Renal cortical epithelial cell (primary cell): ENCODE measurements at places on chromosomes 5 and 9.

- peak; percentile 66 for DNase-seq
These were observed 2.7 kb downstream of the GCNT4 start for GRCh38 chr5:75049456-75050351.

GRCh38 chr5:150489360-150490295, 18.3 kb upstream of the NDST1 start:
- DNase-seq = peak; percentile 25

- DNase-seq = no peak
These were observed 1.4 kb downstream of the PCDHGC5 start for GRCh38 chr5:141490271-141490670.

DNA sequence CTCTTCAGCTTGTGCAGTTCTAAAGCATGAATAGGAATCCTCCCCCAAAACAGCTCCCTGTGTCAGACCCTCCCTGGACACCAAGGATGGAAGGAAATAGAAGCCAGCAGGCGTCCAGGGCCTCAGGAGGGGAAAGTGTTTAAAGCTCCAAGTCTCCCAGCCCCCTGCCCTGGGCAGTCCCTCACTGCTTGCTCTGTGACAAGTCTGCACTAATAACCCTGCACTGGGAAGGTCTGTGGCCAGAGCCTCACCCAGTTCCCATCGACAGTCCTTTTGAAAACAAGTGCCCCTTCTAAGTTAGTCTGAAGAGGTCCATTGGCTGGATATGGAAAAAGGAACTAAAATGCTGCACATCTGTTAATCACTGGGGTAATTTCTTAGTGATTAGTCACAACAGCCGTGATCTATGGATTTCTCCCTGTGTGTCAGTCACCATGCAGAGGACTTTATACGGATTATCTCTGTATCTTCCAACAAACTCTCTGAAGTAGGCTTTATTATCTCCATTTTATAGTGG, 195.3 kb downstream of the FBXL7 start:
- DNase-seq = no peak

DNA sequence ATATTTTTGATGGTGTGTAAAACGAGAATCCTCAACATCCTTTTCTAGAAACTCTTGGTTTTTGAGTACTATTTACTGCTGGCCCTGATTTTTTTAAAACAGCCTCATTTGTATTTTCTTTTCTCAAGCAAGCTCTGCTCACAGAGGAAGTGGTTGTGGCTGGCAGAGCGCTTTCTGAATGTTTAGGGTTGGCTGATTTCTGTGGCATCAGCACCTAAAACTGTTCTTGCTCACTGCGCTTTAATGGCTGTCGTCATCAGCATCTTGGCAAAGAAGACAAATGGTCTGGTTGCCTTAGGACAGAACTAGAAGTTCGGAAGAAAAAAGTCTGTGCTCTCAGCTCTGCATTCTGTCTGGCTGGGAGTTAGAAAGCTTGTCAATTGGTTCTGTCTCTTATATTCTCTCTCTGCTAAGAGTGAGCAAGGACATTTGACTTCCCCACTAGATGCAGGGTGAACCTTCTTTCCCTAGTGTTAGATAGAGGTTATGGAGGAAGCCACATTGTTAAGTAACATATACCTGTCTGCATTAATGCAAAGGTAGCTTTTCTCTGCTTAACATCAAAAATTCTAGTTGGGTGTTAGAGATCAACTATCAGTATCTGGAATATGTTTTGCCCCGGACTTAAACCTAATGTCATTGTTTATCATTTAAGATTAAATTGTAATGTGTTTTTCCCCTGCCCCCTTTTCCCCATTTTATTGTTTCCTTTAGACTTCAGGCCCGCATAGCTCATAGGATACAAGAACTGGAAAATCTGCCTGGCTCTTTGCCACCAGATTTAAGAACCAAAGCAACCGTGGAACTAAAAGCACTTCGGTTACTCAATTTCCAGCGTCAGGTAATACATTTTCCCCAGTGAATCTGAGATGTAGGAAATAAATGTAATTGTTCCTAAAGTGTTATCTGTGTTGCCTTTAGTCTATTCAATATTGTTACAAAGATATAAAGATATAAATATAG, 39.0 kb downstream of the SMARCA2 start:
- peak; percentile 98 for DNase-seq

- no peak for DNase-seq
These were observed 9.2 kb upstream of the FIBCD1 start for GRCh38 chr9:130948266-130948665.

DNA sequence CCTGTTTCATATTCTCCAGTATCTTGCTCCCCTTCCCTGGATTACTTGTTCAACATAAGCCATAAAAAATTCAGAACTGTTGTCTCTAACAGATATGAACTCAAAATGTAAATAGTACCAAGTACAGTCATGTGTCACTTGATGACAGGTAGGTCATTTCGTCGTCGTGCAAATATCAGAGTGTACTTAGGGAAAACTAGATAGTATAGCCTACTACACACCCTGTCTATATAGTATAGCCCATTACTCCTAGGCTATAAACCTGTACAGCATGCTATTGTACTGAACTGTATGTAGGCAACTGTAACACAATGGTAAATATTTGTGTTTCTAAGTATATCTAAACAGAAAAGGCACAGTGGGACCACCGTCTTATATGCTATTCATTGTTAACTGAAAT, 39.1 kb downstream of the SMIM15 start:
- no peak for DNase-seq

DNA sequence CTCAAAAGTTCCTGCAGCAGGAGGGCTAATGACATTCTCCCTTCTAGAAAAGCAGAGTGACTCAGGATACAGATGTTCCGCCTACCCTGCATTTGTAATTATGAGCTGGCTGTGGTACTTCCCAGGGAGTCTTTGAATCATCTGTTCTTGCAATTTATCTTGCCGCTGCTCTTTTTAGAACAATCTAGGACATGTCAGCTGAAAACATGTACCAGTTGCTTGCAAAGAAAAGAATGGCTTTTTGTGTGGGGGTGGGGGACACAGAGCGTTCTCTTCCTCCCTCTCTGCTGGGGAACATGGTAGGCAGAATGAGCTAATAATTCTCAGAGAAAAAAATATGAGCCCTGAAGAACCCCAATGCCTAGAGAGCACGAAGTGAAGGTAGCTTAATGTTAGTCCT, 51.7 kb upstream of the TUT7 start:
- DNase-seq = peak; percentile 95

- DNase-seq = peak; percentile 76
These were observed 60.3 kb upstream of the EPB41L4B start for GRCh38 chr9:109381011-109381729.

- no peak for DNase-seq
These were observed 220.5 kb upstream of the ADRA1B start for GRCh38 chr5:159695741-159696294.

- DNase-seq = no peak
These were observed 101.9 kb downstream of the HTR1A start for GRCh38 chr5:63860379-63860778.

GRCh38 chr9:93676310-93677047, 100.1 kb downstream of the PHF2 start:
- DNase-seq = no peak

DNA sequence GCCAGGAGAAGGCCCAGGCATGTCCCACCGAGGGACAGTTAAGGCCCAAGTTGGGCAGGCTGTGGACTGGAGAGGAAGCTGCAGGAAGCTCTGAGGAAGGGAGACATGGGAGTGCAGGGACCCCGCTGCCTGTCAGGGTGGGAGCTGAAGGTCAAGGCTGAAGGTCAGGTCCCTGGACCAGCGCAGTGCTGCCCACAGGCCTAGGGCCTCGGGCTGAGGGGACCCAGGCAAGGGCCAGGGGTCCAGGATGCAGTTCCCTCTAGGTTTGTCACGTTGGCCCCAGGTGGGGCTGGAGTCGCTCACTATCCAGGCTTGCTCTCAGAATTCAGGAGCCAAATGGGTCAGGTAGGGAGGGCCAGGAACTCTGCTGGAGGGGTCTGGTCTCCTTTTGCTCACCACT, 76.7 kb upstream of the STXBP1 start:
- DNase-seq = no peak

GRCh38 chr5:102638316-102638715, 116.8 kb upstream of the PAM start:
- DNase-seq = peak; percentile 23

- DNase-seq = peak; percentile 38
These were observed 146.9 kb downstream of the RORB start for GRCh38 chr9:74644023-74644422.

DNA sequence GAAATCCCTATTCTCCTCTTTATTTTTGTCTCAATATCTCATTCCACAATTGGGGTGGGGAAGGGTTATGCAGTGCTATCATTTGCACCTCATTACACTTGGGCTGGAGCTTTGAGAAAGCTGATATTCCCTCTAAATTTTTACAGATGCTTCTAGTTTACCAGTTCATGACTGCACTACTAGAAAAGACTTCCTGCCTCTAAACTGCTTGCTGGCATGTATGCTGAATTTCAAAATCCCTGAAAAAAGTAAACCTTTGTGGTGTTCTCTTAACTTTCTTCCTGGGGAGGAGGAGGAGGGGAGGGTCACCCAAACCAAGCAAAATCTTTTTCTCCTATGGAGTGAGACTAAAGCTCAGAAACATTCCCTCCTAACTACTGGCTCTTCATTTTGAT, 45.1 kb downstream of the BNC2 start:
- DNase-seq = no peak

DNA sequence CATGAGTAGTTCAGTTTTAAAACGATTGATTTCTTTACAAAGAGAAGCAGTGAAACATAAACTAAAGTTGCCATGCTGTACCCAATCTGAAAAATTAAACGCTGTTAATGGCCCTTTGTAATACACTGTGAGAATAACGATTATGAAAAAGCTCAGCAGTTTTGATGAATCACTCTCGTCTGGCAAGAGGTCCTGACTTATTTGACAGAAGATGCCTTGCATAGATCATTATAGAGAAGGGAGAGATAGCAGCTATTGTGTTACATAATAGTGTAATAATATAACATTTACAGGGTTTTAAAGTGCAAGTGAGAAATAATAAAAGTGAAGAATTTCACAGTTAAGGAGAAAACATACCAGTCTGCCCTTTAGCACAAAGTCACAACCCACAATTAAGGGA, 361.5 kb upstream of the CDH10 start:
- DNase-seq = no peak

- peak; percentile 66 for DNase-seq
These were observed 44.3 kb upstream of the DENND4C start for GRCh38 chr9:19186232-19186631.

DNA sequence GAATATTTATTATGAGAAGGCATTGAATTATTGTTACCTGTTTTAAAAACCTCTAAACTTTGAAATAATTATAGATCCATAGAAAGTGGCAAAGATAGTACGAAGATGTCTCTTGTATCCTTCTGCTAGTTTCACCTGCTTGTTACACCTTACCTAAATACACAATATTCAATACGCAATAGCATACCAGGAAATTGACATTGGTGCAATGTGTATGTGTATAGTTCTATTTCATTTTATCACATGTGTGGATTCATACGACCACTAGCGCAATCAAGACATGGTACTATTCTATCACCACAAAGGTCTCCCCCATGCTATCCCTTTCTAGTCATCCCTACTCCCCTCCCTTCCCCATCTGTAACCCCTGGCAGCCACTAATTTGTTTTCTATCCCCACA, 8.5 kb upstream of the OR2S2 start:
- DNase-seq = no peak

DNA sequence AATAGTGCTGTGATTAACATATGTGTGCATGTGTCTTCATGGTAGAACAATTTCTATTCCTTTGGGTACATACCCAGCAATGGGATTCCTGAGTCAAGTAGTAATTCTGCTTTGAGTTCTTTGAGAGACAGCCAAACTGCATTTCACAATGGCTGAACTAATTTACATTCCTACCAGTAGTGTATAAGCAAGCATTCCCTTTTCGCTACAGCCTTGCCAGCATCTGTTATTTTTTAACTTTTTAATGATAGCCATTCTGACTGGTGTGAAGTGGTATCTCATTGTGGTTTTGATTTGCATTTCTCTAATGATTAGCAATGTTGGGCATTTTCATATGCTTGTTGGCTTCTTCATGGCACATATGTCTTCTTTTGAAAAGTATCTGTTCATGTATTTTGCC, 308.5 kb downstream of the ARRDC3 start:
- DNase-seq = peak; percentile 100

DNA sequence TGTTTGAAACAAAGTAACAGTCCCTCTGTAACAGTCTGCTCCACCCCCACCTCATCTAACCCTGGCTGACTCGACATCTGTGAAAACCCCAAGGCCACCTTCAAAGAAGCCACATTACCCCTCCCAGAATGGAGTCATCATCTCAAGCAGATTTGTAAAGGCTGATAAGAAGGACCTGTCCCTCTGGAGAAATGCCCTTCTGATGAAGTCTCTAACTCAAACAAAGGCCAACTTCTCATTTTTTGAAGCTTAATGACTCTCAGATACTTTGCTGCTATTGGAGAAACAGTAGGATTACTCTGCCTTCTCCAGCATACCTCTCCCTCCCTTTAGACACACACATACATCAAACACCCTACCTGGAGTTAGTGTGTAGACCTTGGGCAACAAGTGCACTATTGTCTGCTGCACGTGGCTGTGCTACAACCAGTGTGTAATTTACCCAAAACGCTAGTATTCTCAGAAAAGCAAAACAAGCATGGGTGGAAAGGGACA, 5.3 kb upstream of the SUSD1 start:
- peak; percentile 36 for DNase-seq

GRCh38 chr9:116027096-116027495, 126.5 kb upstream of the PAPPA start:
- DNase-seq = peak; percentile 52

DNA sequence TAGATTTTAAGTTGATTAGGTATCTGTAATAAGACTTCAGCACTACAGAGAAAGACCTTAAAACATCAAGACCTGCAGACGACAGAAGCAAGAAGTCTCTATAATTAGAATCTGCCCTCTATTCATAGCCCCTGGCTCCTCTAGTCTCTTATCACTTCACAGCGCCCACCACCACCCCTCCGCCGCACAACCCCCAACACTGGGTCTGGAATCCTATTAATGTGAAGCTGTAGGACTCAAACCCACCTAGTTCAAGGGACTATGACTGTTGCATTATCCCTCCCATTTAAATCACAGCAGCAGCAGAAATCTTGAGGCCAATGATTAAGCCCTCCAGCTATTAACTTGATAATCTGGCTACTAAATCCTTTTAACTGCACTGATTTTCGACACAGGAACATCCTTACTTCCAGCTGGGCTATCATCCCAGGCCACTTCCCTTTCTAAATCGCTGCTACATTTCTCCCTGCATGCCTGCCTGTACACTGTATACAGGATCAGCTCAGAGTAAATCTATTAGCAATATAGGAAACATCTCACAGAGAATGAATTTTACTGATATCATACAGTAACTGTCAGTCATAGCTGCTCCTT, 159.5 kb upstream of the GRAMD2B start:
- DNase-seq = no peak

- DNase-seq = no peak
These were observed 335.7 kb upstream of the RPS23 start for GRCh38 chr5:82613891-82614290.
